Astrocyte of the hippocampus (primary cell): ENCODE measurements at places on chromosomes 1 and 21.

DNA sequence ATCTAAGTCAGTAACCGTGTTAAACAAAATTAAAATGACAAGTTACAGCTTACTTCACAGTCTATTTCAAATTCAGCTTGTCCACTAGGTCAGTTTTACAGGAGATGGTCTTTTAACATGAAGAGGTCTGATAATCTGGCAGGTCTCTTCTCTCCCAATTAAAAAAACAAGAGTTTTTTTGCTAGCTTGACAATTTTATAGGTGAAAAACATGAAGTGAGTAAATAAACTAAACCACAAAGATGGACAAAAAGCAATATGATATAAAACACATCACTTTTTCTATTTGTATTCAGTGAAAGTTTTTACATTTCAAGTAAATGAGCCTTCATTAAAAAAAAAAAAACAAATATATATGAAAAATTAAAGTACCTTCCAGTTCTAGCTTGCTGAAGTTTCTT is 25.0 kb upstream of the TTC39A start:
- no peak for DNase-seq

GRCh38 chr1:68322837-68323687 is 90.7 kb upstream of the WLS start:
- DNase-seq = peak; percentile 88

GRCh38 chr1:8376358-8376840 is 58.5 kb downstream of the SLC45A1 start:
- DNase-seq = no peak

DNA sequence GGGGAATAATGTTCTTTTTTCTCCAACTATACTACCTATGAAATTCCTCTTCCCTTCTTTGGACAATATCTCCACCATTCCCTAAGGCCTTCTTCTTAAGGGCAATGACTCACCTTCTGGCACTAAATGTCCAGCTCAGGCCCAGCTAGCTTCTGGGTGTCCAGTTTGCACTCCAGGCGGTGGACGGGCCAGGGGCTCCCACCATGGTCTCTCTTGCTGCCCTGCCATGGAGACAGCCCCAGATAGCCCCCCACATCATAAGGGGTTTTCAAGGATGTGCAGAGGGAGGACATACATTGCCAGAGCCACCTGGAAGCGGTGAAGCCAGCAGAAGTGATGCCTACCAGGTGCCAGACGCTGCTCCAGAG is 43.8 kb downstream of the C1orf198 start:
- no peak for DNase-seq

DNA sequence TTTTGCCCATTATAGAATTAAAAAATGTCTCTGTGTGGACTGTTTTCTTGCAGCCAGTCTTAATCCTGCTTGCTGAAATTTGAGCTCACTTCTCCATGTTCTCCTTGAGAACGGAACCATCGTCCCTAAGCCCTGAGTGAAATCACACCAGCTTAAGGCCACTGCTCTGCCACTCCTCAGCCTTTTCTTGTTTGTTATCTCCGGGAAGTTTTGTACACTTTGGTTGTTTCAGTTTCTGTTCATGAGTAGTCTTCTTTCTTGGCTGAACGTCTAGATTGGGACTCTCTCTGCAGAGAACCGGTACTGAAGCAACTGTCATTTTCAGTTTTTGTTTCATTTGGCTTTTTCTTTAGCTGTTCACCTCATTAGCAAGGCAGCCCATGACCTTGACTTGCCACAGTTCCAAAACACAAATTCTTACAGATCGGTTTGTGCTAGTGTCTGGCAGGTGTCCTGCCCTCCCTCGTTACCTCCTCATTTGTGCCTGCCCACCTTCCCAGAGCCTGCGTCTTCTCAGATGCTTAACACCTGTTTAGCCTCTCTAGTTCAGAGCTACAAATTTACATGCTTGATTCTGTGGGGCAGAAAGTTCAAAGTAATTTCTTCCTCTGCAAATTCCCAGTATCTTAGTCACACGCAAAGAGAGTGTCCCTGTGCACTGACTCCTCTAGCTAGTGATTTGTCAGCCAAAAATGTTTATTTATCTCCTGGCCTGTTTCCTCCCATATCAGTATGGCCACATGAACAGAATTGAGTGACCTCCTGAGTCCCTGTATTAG is 12.4 kb downstream of the PSEN2 start:
- peak; percentile 20 for DNase-seq

DNA sequence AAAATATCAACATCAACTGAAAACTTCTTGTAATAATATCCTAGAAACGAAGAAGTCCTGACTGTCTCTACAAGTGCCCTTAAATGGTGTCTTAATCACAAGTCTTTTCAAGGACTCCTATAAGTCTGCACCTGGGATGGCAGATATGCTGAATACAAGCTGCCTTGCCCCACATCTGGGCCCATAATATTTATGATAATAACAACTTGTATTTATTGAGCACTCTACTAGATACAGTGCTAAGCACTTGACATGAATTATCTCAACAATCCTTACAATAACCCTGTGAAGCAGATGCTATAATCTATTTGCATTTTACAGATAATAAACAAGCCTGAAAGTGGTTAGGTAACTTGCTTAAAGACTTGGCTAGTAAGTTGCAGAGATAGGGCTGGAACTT is 78.0 kb upstream of the ZNF648 start:
- DNase-seq = no peak
